ENCODE measurements at places on chromosomes 1 and 21. TPM values are rescaled to one million over a fixed set of nuclear protein-coding genes. Genes with fewer than 3 reads are reported as not detected.

DNA sequence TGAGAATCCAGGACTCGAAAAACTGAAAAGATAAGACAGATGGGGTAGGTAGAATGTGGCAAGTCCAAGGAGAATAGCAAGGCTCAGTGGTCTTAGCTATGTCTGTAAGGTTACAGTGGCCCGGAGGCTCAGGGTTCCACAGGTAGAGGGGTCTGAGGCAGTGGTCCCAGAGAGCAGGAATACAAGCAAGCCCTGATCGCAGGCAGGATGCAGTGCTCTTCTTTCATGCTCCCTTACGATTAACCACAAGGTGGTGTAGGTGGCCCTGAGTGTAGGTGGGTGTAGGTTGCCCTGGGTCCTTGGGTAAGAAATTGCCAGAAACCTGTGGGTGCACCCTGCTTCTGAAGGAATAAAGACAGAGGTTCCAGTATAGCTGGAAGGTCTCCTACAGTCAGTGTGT lies 99.1 kb upstream of the RAB3GAP2 start:
- no peak overlapping the region for H3K27ac ChIP-seq
- no peak for DNase-seq
- peaks cover 32% of the 10 kb centered on the region for H3K4me1 ChIP-seq
- H3K36me3 ChIP-seq: no peaks in the 10 kb centered on the region
- no peaks in the 10 kb centered on the region for H3K27me3 ChIP-seq

DNA sequence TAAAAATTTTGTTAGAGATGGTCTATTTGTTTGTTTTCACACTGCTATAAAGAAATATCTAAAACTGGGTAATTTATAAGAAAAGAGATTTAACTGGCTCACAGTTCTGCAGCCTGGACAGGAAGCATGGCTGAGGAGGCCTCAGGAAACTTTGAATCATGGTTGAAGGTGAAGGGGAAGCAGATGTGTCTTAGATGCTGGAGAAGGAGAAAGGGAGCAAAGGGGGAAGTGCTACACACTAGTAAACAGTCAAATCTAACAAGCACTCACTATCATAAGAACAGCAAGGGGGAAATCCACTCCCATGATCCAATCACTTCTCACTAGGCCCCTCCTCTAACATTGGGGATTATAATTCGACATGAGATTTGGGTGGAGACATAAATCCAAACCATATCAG lies 76.8 kb upstream of the COL24A1 start:
- H3K36me3 ChIP-seq: no peaks in the 10 kb centered on the region
- no peaks in the 10 kb centered on the region for H3K4me1 ChIP-seq
- H3K27ac ChIP-seq: no peak overlapping the region
- no peak overlapping the region for H3K4me3 ChIP-seq
- DNase-seq: no peak

DNA sequence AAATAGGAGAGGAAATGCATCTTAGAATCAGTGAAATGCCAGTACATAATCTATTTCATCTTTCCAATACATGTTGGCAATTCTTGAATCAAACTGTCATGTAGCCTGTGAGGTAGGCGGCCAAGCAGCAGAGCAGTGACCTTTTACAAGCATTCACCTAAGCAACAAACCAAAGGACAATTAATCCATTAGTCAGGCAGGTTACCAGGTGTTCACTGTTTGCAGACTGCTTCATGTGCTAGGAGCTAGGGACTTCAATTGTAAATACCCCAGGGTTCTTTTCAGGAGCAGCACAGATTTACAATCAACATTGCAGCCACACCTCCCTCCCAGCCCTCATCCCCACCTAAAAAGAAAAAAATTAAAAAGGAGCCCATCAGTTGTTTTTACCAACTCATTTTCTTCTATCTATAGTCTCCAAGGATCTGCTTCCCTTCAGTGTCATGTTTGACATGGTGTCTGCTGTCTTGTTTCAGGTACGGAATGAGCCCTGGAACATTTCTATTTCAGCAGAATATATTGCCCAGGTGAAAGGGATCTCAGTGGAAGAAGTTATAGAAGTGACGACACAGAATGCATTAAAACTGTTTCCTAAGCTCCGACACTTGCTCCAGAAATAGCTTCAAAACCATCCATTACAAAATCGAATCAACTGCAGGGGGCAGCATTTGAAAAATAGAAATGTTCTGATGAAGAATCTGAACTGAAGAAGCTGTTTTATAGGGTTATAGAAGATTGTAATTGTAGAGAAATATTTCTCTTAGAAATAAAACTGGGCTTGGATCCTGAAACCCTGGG lies 23.0 kb downstream of the TATDN3 start:
- no peak overlapping the region for H3K4me3 ChIP-seq
- no peaks in the 10 kb centered on the region for H3K36me3 ChIP-seq
- H3K27me3 ChIP-seq: no peaks in the 10 kb centered on the region
- DNase-seq: peak; percentile 26
- H3K4me1 ChIP-seq: no peaks in the 10 kb centered on the region

GRCh38 chr1:235571482-235571881 lies 67.2 kb upstream of the B3GALNT2 start:
- H3K27me3 ChIP-seq: no peaks in the 10 kb centered on the region
- H3K4me3 ChIP-seq: no peak overlapping the region

DNA sequence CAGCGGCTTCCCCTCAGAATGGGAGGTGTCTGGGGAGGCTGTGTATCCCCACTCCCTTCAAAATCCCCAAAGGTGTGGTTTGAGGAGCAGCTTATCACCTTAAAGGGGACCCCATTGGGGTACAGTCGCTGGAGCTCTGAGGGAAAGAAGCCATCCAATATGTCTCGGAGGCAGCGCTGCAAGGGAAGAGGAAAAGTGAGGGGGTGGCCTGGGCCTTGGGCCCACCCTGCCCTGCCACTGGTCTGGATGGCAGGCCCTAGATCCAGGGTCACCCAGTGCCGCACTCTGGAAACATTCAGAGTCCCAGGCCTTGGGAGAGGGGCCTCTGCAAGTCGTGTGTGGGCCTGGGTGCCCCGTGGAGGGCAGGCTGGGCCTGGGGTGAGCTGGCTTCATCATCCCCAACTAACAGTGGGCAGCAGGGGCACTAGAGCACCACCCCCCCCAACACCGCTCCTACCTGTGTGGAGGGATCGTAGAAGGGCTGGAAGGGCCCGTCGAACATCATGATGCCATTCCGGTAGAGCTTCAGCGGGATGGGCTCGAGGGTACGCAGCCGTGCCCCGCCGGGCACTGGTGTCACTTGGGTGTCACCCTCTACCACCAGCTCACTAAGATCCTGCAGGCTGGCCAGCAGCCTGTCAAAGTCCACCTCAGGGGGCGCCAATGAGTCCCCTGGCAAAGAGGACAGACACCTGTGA lies 5.6 kb downstream of the SH3BGRL3 start:
- H3K36me3 ChIP-seq: no peaks in the 10 kb centered on the region
- H3K27me3 ChIP-seq: no peaks in the 10 kb centered on the region
- H3K4me3 ChIP-seq: no peak overlapping the region
- peak; percentile 41 for DNase-seq
- peaks cover 29% of the 10 kb centered on the region for H3K4me1 ChIP-seq
- no peak overlapping the region for H3K27ac ChIP-seq

GRCh38 chr1:74712881-74713280 lies 20.0 kb downstream of the CRYZ start:
- peaks cover 6% of the 10 kb centered on the region for H3K36me3 ChIP-seq
- no peak overlapping the region for H3K27ac ChIP-seq
- H3K4me3 ChIP-seq: no peak overlapping the region
- H3K27me3 ChIP-seq: no peaks in the 10 kb centered on the region
- no peaks in the 10 kb centered on the region for H3K4me1 ChIP-seq
- no peak for DNase-seq

GRCh38 chr1:67144696-67145095 lies 9.9 kb upstream of the C1orf141 start:
- H3K27me3 ChIP-seq: peaks cover 6% of the 10 kb centered on the region
- H3K4me1 ChIP-seq: no peaks in the 10 kb centered on the region
- H3K36me3 ChIP-seq: no peaks in the 10 kb centered on the region

DNA sequence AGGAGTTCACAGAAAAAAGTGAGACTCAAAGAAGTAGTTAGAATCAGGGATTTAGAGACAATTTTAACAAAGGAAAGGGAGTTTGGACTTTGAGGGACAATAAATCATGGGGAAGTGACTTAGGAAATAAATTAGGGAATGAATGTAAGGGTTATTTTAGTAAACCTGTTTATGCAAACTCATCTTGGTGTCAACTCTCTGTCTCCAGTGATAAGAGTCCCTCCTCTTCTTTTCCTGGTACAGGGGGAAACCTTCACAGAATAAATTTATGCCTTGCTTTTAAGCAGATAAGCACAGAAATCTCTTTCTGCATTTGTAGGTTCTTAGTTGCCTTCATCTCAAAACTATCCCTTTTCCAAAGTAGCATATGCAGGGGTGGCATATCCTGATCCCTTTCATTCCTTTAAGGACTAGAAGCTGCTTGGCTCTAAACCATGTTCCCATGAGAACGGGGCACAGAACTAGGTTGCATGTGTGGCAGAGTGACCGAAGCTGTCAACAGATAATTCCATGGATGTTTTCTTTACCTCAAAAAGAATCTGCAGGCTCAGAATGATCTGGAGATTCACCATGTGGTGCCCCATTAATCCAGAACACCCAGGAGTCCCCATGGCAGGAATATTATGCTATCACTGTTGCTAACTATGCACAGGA lies 155.4 kb downstream of the ZNF648 start:
- no peak for DNase-seq
- no peak overlapping the region for H3K27ac ChIP-seq
- H3K4me3 ChIP-seq: no peak overlapping the region

DNA sequence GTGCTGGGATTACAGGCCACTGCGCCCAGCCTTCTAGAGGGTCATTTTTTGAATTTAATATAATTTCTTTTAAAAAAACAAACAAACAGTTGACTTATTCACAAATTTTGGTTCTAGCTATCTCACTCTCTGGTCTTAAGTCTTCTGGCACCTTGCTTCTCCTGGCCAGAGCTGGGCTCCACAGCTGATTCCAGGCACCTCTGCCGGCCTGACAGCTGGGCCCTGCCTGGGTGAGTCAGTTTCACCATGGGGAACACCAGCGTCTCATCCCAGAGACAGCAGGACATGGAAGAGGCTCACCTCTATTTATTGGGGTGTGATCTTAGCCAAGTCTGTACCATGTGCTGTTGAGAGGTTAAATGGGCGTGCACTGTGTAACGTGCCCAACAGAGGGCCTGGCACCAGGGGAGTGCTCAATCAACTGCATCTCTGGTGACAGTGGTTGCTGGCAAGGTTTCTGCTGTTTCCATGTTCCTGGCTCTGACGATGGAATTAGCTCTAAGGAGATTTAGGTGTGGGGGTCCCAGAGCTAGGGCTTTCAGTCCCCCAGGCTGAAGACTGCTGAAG lies 956 bp downstream of the CPLANE2 start:
- H3K36me3 ChIP-seq: no peaks in the 10 kb centered on the region
- no peak overlapping the region for H3K27ac ChIP-seq
- no peaks in the 10 kb centered on the region for H3K27me3 ChIP-seq
- peak; percentile 68 for DNase-seq
- H3K4me3 ChIP-seq: peak overlapping the region; percentile 67

GRCh38 chr1:182910143-182910542 lies 42.8 kb downstream of the SHCBP1L start:
- no peak overlapping the region for H3K27ac ChIP-seq
- DNase-seq: no peak
- H3K36me3 ChIP-seq: no peaks in the 10 kb centered on the region
- no peaks in the 10 kb centered on the region for H3K4me1 ChIP-seq

SPRR2A gene
- not detected for total RNA-seq

OR6K3 gene
- not detected for total RNA-seq

CD52 gene
- total RNA-seq: not detected

HRNR gene
- total RNA-seq: not detected

All from A673 (cell line).